Dorsolateral prefrontal cortex (tissue), 122 donors: ENCODE measurements at places on chromosomes 6 and 20.

- no peak for DNase-seq
Observed at GRCh38 chr6:160102956-160103824, 18.4 kb upstream of the SLC22A1 start.

GRCh38 chr20:46827718-46828458 is 66.8 kb upstream of the EYA2 start:
- no peak for DNase-seq

DNA sequence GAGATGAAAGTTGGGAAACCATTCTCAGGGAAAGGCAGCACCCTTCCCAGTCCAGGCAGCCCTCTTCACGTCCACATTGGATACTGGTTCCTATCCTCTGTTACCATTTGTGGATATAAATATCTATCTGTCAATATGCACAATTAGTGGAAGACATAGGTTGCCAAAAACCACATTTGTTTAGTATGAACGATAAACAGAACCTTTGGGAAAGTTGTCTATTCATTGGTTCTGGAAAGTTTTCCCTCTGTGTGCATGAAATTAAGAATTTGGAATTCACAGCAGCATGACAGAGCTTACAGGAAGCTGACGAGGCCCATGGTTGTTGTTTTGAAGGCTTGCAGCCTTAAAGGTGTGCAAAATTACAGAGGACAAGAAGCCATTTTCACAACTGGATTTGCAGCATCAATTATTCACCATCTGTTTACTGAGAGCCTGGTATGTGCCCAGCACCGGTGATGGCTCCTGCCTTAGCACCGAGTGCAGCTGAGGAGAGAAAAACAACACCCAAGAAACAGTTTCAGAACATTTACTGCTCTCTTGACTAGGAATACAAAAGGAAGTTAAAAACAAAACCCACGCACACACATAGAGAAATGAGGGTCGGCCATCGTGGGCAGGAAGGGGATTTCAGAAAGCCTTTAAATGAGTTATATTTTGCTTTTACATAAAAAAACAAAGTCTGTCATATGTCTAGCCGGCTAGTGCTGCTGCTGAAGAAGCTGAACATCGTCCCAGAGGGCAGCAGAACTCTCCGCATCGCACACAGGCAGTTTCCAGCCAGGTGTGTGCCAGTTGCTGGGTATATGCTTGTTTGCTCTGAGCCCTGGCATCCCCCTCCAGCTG is 319.6 kb downstream of the FARS2 start:
- DNase-seq, result no peak

DNA sequence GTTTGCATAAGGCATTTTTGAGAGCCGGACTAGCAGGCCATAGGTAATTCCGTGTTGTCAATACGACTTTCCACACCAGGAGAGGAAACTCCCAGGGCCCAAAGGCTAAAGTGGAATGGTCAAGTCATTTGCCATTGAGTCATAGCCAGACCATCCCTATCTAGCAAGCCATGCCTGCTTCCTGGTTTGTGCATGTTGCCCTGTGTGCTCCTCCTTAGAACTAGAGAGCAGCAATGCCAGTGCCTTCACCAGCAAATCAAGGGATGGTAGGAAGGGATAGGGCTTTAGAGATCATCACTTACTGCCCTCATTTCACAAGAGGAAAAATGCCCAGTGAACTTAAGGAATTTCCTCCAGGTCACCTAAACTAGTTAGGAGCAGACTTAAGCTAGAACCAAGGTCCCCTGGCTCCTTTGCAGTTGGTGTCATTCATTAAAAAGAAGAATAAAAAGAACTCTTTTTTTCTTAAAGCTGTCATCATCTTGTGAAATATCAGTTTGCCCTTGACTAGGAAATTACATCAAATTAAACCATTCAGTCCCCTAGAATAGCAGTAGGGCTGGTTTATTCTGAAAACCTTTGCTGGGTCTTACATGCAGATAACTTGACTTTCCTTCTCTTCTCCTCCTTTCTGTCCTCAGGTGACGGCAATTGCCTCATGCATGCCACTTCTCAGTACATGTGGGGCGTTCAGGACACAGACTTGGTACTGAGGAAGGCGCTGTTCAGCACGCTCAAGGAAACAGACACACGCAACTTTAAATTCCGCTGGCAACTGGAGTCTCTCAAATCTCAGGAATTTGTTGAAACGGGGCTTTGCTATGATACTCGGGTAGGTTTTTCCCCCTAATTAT is 7.4 kb downstream of the TNFAIP3 start:
- DNase-seq, result no peak

DNA sequence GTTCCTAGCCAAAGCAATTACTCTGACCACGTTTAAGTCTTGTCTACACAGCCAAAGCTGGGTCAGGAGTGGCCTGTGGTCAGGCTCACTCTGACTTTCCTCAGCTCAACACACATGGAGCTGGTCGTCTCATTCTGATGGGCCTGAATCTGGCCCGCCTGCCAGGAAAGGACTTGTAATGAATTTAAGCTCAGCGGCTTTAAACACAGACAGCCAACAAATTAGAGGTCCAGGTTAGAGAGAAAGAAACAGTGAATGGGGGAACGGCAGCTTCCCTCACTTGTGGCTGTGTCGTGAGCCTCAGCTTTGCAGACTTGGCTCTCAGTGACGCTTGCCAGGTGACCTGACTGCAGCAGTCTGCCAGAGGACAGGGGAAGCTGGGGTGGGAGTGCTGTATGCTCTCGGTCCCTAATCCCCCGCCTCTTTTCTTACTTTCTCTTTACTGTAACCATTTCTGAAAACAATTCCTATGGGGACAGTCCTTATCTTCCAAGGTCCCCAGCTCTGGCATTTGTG is 121.9 kb upstream of the AGPAT4 start:
- DNase-seq, result no peak

DNA sequence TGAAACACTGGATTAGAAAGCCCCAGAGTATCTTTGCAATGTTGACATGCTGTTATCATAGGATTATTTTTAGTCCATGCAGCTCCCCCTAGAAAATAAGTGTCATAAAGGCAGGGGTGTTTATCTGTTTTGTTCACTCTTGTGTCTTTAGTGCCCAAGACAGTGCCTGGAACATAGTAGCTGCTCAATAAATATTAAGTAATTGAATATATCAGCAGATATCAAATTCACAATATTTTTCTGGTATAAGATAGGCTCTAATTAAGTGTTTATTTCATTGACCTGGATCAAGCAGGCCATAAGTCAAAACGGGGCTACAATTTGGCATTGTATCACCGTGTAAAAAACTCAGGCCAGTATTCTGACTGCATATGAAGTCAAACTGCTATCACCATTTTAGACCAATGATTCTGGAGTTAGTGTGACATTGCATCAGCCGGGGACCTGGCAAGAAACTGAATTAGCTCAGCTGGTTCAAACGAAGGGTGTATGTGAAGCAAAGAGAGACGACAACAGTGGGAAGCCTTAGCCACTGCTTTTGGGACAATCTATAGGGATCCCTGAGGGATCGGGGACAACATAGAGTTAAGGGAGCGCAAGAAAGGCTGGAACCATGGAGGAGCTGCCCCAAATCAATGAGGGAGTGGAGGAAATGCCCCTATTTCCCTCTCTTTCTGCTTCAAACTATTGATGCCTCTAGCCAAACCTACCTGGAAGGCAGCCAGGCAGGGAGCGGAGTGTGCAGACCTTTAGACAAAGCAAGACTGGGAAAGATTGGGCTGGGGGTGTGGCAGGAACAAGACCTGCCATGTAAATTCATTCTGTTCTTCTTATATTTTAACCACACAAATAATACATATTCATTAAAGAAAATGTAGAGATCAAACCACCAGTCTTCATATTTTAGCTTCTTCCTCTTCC is 112.2 kb downstream of the PLEKHG1 start:
- DNase-seq, result no peak

DNA sequence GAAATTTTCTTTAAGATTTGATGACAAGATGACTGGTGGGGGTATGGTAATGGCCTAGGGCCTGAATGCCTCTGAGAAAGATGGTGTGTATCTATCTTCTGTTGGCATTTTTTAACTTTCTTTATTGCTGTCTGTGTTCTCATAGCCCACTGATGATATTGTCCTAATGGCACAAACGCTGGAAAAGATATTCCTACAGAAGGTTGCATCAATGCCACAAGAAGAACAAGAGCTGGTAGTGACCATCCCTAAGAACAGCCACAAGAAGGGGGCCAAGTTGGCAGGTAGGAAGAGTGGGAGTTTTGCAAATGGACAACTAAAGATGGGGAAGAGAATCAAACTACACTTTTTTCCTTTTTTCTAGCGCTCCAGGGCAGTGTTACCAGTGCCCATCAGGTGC is 7.5 kb downstream of the BRD2 start:
- no peak for DNase-seq

GRCh38 chr6:77880501-77880900 is 227.7 kb downstream of the MEI4 start:
- DNase-seq, result no peak

- DNase-seq, result no peak
Observed at GRCh38 chr6:154360476-154360875, 3.9 kb upstream of the IPCEF1 start.

- DNase-seq, result no peak
Observed at GRCh38 chr6:5684320-5685053, 322.2 kb downstream of the NRN1 start.

DNA sequence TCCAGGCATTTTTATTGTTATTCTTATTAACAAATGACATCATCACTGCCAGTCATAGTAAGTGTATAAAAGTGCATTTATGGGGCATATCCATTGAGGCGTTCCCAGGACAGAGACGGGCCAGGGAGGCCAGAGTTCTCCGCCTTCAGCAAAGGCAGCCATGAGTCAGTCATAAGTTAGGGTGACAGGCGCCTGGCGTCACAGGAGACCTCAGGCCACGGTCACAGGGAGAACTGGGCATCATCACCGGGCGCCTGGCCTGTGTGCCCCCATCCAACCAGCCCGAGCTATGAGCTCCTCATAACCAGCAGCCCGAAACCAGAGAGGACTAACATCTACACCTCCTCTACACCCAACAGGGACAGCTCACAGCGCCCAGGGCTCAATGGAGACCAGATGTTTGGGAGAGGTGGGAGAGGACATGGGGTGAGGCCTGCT is 259.2 kb downstream of the DLL1 start:
- peak; percentile 12 for DNase-seq

GRCh38 chr6:43367245-43367984 is 2.0 kb downstream of the ZNF318 start:
- DNase-seq, result no peak

- DNase-seq, result no peak
Observed at GRCh38 chr6:56345376-56345995, 98.1 kb upstream of the COL21A1 start.

- DNase-seq, result no peak
Observed at GRCh38 chr20:15278041-15278440, 940.6 kb upstream of the FLRT3 start.
